ENCODE measurements at places on chromosomes 1 and 21. TPM values are rescaled to one million over a fixed set of nuclear protein-coding genes. Genes with fewer than 3 reads are reported as not detected.

LCE1F gene
- not detected for total RNA-seq

SV2A gene
- 6.2 TPM for total RNA-seq

HMGCL gene
- total RNA-seq = 49.5 TPM

KCNJ10 gene
- 12.7 TPM for total RNA-seq

Measured in metanephros (tissue), 2 donors.